Stimulated activated CD4-positive, alpha-beta T cell treated with anti-CD3 and anti-CD28 coated beads, Interleukin-4, amount 100 ng/mL, for 4 hours (primary cell): ENCODE measurements at places on chromosomes 1 and 21.

- DNase-seq: no peak
These were observed 109.2 kb downstream of the CSMD2 start for GRCh38 chr1:34055818-34056217.

GRCh38 chr1:65321879-65322278, 12.5 kb downstream of the DNAJC6 start:
- DNase-seq: no peak

- DNase-seq: no peak
These were observed 28.3 kb downstream of the NEK7 start for GRCh38 chr1:198185146-198185545.

DNA sequence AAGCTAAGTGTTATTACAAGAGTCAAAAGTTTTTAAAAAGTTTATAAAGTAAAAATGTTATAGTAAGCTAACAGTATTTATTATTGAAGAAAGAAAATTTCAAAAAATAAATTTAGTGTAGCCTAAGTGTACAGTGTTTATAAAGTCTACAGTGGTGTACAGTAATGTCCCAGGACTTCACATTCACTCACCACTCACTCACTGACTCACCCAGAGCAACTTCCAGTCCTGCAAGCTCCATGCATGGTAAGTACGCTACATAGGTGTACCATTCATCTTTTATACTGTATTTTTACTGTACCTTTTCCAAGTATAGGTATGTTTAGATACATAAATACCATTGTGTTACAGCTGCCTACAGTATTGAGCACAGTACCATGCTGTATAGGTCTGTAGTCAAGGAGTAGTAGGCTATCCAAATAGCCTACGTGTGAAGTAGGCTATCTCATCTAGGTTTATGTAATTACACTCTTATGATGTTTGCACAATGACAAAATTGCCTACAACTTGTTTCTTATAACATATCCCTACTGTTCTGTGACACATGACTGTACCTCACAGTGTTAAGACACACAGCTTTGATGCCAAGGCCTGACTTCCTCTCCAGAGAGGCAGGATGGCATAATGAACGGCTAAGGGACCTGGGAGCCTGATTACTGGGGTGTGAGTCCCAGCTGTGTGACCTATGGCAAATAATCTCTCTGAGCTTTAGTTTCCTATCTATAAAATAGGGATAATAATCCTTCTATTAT, 12.7 kb downstream of the DHCR24 start:
- no peak for DNase-seq

GRCh38 chr1:84985365-84985764, 11.5 kb downstream of the MCOLN2 start:
- no peak for DNase-seq

DNA sequence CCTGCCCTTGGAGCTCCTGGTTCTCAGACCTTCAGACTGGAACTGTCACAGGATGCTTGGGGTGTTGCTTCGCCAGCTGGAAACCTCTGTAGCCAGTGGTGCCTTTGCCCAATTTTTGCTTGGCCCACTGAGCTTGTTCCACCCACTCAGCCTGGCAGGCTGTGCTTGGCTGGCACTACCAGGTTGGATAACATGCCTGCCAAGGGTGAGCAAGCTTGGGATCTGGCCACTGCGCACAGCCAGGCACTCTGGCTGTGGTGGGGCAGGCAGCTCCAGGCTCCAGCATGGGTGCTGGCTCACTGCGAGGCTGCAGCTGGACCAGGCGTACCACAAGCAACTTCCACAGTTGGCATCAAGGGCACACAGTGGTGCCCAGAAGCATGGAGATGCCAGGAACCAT, 967.8 kb upstream of the NCAM2 start:
- no peak for DNase-seq

- no peak for DNase-seq
These were observed 536.6 kb upstream of the NR5A2 start for GRCh38 chr1:199490769-199491527.

DNA sequence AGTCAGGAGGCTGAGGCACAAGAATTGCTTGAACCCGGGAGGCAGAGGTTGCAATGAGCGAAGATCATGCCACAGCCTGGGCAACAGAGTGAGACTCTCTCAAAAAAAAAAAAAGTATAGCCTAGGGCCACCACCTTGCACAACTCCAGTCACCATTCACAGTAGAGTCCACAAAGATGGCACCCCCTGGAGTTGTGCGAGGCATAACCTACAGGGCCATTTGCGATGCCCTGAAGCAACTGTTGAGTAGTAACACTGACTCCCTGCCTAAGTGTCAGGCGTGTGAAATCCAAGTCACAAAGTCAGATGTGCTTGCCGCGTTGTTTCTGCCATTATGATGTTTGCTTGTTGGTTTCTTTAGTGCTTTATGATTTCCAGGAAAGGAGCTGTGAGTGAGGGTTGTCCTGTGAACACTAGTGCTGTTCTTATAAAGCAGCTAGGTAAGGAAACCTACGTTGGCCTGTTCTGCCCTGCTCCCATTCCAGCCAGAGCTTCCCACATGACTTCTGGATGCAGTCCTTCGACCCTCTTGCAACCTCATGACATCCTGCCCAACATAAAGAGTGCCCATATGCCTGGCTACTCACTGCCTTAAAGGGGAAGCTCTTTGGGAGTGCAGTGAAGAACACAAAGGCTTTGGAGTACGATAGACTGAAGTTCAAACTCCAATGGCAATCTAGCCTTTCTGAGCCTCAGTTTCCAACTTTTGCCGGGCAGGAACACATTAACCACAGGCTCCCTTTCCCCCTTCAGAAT, 29.8 kb downstream of the FHAD1 start:
- DNase-seq: no peak

GRCh38 chr1:32291708-32292538, at the start of gene HDAC1:
Gene HDAC1, plus strand, starts transcription at chr1:32292083. Its CDS starts 87 bp downstream, at chr1:32292170.
- peak; percentile 96 for DNase-seq

- DNase-seq: no peak
These were observed 50.3 kb downstream of the CAPN9 start for GRCh38 chr1:230797376-230797920.

- DNase-seq: no peak
These were observed 55.5 kb upstream of the TRAPPC10 start for GRCh38 chr21:43956670-43957035.

DNA sequence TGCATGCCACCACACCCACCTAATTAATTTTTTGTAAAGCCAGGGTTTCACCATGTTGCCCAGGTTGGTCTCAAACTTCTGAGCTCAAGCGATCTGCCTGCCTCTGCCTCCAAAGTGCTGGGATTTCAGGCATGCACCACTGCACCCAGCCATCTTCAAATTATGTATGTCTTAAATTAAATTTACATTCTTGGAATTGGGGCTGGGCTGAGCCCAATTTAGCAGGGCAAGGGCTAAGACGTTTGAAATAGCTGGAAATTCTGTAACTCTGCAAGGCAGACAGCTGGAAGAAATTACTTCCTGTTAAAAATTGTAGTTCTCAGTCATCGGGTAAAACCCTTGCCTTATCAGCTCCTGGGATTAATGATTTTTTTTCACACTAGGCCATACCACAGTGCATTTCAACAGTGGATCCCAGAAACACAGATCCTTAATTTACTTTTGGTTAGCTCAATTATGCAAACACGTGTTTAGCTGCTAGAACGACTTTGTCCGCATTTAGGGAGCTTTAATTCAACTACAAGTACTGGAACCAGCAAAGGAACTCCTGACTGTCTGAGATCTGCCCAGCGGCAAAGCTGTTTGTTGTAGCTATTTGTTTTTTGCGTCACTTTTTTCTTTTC, 83.3 kb downstream of the OLFML3 start:
- no peak for DNase-seq

DNA sequence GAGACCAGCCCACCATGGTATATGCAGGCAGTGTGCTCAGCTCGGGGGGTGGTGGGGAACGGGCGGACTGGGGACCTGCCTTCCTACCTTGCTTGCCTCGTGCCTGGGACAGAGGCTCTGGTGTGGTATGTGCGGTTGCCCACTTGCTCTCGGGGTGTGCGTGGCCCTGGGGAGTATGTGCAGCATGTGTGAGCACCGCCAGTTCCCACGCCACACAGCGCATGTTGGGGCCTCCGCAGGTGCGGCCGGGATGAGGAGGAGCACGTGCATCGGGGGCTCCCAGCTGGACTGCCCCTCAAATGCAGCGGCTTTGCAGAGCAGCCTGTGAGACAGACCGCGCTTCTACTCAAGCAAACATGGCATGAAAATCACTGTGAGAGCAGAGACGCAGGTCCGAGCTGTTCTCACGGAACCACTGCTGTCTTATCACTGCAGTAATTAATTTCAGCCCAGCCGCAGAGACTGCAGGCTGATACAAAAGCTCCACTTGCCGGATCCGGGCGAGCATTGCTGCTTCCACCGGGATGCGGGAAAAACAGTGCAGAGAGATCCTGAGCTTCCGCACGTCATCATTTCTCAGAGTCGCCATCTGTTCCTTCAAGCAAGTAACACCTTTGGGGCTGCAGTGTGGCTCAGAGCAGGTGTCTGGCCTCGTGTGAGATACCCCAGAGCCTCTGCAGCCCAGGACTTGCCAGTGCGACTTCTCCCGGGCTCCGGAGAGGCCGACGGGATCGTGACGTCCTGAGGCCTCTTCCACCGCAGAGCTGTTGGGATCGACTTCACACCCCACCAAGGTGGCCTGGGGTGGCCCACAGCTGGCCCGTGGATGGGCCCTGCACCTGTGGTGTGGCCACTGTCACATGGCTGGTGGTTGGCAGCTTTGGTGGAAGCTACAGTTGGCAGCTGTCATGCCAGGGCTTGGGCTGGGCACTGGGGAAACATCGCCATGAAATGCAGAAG, 92.6 kb upstream of the ACTRT2 start:
- DNase-seq: no peak

- no peak for DNase-seq
These were observed 4.7 kb upstream of the C1orf174 start for GRCh38 chr1:3904843-3905185.

- DNase-seq: no peak
These were observed 102.4 kb downstream of the CNIH3 start for GRCh38 chr1:224718470-224719053.

GRCh38 chr1:54361342-54361741, 44.9 kb downstream of the SSBP3 start:
- DNase-seq: no peak

DNA sequence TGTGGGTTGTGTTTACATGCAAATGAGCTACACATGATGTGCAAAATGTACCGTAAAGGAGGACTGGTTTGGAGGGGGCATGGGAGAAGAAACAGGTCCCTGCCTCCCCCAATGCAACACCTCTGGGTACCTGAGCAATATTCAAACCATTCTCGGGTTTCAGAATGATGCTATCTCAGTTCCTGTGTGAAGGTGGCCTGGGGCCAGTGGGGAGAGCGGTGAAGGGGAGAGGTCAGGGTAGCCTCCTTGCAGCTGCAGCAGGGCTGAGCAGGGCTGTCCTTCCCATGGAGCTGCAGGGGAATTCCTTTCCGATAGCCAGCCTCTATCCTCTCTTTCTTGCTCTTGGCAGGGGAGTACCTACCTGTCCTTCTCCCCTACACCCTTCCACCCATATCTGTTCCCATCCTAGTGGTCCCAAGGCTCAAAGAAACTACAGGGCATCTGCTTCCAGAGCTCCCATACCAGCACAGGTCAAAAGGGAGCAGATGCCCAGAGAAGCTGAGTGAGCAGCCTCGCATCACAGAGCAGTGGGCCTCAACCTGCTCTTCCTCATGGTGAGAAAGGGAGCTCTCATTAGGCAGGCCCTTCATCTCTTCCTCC, 11.9 kb downstream of the MEF2D start:
- no peak for DNase-seq

DNA sequence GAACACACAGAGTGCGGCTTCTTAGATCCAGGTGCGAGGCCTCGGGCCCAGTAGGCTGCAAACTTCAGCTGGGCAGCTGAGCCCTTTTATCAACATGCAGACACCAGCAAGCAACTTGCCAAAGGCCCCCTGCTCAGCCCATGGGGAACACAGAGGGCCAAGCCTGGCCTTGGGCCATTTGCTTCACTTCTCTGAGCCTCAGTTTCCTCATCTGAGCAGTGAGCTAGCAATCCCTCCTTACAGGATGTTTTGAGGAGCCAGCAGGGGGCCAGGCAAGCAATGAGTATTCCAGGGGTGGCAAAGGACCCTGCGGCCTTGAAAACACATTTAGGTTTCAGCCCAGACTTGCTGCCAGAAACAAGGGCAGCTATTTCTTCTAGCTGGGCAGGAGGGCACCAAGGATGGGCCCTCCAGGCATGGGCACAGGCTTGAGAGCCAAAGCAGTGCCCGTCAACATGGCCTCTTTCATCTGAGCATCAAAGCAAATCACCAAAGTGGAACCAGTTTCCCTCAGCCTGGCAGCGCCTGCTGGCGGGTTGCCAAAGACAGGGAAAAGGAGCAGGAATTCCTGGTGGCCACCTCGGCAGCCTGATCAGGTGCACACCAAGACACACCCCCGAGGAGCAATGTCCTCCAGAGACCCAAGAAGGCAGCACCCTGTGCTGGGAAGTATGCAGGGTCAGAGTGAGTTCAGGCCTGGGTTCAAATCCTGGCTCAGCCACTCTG, 1.4 kb downstream of the MATN1 start:
- no peak for DNase-seq

GRCh38 chr1:33573661-33574060, 101.2 kb downstream of the ZSCAN20 start:
- DNase-seq: no peak

- no peak for DNase-seq
These were observed 31.1 kb downstream of the DNM3 start for GRCh38 chr1:171872430-171872829.

DNA sequence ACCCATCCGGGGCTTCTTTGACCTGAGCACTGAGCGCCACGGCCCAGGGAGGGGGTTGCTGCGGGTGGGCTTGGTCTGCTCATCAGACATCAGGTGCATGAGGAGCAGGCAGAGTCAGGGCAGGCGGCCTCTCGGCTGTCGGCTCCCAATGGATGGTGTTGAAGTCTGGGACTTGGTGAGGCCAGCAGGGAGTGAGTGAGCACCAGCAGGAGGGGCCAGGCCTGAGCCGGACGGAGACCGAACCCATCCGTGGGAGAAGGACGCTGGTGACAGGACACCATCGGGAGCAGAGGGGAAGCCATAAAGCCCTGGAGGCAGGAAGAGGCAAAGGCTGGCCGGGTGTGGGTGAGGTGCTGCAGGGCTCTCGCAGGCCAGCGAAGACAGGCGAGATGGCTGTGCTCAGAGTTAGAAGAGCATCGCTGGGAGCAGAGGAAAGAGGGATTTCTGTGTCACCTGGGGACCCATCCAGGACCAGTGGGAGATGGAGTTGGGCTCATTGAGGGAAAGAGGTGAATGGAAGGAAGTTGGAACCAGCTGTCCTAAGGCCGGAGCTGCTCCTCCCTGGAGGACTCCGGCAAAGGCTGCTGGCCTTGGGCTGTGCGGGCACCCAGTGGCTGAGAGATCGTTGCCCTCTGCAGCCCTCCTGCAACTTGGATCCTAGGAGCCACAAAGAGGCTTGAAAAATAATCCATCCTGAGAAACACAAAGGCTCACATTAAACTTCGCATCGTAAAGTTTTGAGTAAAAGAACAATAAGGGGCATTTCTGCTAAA, 49.9 kb downstream of the PDE9A start:
- no peak for DNase-seq

- DNase-seq: no peak
These were observed 37.1 kb downstream of the STYXL2 start for GRCh38 chr1:167130829-167131510.

DNA sequence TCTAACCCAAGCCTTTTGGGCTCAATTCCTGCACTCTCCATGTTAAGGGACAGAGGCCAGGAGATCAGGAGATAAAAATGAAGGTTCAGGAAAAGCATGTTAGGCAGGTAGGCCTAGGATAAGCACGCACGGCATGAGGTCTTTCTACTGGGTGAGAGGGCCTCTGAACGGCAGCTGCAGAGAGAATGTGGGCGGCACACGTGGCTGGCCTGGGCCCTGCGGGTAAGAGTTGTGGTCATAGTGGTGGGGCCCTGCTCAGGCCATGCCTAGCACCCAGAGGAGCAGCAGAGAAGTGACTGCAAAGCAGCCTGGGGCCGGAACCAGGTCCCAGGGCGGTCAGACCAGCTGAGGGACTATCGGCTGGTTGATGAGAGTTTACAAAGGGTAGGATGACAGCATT, 7.5 kb upstream of the FOXO6 start:
- no peak for DNase-seq
